Stimulated activated CD8-positive, alpha-beta memory T cell treated with anti-CD3 and anti-CD28 coated beads, Interleukin-15, amount 100 ng/mL, for 24 hours (primary cell): ENCODE measurements at places on chromosomes 16 and 17.

DNA sequence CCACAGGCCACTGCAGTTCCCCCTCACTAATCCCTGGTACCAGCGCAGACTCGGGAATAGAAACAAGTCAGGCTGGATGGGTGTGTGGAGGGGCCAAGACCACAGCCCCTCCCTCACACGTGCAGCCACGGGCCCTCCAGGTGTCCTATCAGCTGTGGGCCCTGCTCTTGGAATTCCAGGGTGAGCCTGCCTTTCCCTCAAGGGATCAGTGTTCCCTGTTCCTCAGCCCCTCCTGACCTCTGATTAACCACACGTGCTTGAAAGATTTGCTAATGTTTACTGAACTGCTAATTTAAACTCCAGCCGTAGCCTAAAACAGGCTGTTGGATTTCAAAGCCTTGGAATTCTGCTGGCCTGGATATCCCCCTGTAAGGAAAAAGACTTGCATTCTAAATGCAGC is 146.4 kb downstream of the SOCS1 start:
- no peak for DNase-seq

DNA sequence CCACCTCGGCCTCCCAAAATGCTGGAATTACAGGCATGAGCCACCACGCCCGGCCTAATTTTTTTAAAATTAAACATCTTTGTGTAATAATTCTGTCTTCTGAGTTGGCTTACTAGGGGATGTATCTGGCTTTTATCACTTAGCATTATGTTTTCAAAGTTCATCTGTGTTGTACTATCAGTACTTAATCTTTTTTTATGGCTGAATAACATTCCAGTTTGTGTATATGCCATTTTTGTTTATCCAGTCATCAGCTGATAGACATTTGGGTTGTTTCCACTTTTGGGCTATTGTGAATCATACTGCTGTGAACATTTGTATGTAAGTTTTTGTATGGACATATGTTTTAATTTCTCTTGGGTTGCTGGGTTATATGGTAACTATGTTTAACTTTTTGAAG is 69.0 kb downstream of the CHD9 start:
- DNase-seq, result no peak

DNA sequence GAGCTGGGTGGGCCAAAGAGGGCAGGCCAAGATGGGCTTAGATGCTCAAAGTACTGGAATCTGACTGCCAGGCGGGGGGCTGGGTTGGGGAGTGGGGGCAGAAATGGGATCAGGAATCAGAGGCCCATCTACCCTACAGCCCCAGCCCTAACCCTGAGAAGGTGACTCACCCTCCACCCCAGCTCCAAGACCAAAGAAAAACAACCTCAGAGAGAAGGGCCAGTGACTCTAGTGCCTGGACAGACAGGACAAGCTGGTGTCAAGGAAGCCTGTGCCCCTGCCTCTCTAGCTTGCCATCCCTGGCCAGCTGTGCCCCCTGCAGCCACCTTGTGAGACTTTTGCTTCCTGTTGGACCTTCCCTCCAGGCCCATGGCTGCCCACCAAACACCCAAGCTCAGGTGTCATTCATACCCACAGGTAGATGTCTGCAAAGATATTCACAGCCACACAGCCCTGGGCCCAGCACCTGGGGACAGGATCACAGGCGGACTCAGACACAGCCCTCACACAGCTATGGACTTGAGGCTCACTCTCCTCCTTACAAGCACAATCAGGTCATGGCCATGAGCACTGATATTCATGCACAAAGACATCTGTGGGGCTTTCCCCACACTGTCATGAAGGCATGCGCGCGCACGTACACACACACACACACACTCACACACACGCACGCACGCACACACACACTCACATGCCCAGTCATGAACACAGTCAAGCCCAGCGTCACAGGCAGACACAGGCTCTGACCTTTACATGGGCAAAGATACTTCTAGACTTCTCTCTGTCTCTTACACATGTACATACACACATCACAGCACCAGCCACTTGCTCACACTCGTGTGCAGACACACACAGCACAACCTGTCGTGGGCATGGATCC is 2.8 kb downstream of the WNT3 start:
- no peak for DNase-seq

DNA sequence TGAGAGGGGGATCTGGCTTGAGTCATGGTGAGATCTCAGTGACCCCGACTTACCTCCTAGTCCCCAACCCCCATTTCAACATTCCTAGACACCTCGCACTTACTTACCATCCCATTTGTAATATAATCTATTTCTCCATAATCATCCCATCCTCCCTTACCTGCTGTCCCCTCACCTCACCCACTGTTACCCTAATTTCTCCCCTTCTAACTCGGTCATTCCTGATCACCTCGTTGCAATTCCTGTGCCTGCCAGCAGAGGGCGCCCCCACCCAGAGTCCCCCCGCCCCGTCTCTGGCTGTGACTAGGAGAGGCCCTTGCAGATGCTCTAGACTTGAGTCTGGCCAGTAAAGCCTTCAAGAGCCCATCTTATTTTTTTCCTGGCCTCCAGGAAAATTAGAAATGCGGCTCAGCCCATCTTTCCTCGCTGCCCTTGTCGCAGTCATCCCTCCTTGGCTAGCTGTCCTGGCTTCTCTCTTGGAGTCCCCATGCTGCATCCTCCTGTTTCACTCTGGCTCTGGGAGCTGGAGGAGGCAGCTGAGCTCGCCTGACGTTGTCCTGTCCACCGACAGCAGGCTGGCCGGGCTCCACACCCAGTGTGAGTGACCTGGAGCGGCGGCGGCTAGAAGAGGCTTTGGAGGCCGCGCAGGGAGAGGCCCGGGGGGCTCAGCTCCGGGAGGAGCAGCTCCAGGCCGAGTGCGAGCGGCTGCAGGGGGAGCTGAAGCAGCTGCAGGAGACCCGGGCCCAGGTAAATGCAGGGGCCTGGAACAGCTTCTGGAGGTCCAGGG is 5.0 kb downstream of the TBKBP1 start:
- peak; percentile 87 for DNase-seq

GRCh38 chr17:75096082-75096625 is 8.4 kb downstream of the SLC16A5 start:
- no peak for DNase-seq

GRCh38 chr16:50712560-50712898 is 19.1 kb downstream of the NOD2 start:
- no peak for DNase-seq

DNA sequence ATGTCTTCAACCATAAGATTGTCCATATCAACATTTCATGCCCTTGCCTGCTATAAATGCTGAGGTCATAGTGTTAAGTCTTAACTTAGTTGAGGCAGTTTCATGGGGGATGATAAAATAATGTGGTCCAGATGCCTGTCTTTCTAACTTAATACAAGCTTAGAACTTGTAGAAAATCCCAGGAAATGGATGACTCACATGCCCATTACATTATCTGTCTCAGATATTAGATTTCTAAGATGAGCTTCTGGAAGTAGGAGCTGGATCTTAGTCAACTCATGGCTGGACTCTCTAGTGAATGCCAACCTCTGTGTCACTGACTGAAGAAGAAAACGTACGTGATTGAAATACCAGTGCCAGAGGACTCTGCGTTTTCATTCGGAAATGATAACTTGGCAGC is 797.5 kb upstream of the EEF2KMT start:
- no peak for DNase-seq

DNA sequence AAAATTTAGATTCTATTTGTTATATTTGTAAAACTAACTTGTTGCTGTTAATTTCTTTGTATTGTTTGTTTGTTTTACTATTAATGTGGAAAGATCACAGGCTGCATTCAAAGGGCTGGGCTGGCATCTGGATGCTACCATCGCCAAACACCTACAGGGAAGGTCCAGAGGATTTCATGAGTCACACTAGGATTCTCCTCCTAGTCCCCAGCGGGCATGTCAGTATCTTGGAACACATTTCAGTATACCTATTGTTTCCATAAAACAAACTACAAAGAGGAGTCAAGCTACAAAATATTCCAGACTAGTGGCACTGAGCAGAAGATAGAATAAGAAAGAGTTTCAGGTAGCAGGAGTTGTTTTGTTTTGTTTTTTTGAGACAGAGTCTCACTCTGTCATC is 55.3 kb downstream of the NOG start:
- DNase-seq, result no peak

- DNase-seq, result no peak
Measured at GRCh38 chr17:74994440-74994839, 7.0 kb downstream of the CDR2L start.

GRCh38 chr17:72219137-72219823 is 98.5 kb downstream of the SOX9 start:
- DNase-seq, result no peak

GRCh38 chr17:20066253-20066652 is 57.1 kb downstream of the SPECC1 start:
- no peak for DNase-seq

DNA sequence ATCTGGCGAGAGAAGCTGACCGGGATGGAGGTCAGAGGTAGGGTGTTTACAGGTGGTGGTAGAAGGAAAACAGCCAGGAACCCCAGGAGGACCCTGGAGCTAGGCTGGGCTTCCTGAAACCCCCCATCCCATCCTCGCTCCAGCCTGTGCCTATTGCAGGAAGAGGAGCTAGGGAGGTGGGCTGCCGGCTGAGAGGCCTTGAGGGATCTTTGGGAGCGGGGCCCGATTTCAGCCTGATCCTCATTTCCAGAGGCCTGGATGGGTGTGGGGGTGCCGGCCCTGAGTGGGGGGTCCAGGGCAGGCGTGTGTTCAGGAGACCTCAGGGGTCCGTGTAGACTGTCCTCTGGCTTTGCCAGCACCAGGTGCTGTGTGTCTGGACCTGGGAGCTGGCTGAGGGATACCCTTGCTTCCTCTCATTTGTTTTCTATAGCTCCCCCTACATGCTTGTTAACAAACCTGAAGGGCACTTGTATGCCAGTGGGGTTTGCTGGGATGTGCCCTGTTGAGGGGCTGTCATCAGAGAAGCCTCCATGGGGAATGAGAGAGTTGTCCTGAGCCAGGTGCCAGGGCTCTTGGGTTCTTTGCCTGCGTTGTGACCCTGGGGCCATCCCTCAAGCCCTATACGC is 18.9 kb upstream of the RAP1GAP2 start:
- no peak for DNase-seq

- DNase-seq, result no peak
Measured at GRCh38 chr16:88969361-88969831, 7.6 kb downstream of the CBFA2T3 start.

DNA sequence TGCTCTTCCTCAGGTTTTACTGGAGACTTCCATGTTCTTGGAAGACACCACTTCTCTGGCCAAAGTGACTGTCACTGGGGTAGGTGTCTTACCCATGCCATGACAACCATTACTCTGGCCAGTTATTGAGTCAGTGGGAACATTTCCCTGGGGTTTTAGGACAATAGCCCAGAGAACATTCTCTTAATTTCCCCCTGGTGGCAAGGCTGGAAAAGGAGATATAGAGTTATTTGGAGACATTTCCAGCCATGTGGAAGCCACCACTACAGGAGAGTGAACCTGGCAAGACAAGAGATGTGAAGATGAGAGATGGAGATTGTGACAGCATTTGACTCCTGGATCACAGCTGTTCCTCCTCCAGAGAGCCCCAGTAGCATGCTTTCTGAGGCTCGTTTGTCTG is 106.2 kb downstream of the CDK5R1 start:
- DNase-seq, result no peak

DNA sequence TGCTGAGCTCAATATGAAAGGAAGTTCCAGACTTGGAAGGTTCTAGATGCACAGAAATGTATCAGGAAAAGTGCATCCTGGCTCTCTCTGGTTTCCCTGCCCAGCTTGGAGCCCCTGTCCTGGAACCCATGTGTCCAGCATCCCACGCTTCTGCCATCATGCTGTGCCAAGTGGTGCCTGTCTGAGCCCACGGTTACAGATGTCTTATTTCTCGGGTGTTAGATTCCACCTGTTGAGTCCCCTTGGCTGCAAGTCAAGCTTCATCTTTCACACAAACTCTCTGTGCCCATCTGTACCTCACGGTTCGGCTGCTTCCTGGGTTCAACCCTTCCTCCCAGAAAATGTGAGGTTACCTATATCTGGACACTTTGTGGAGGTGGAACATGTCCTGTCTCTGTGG is 22.5 kb downstream of the OR1D5 start:
- DNase-seq, result no peak

DNA sequence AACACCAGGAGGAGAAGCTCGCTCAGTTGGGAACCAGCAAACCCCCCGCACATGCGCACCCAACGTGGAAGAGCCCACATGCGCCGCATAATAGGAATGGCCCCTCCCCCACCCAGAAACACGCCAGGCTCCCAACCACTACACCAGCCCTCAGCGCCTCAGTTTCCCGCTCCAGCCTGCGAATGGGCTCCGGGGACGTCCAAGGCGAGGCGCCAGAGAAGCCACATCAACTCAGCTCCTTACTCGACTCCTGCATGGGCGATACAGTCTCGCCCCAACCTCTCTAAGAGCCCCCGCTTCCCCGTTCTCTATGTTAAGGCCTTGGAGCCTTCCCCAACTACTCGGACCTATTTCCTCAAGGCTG is 504 bp downstream of the SRSF1 start:
- DNase-seq, result peak; percentile 50

GRCh38 chr16:62872339-62872738 is 836.1 kb upstream of the CDH8 start:
- no peak for DNase-seq

DNA sequence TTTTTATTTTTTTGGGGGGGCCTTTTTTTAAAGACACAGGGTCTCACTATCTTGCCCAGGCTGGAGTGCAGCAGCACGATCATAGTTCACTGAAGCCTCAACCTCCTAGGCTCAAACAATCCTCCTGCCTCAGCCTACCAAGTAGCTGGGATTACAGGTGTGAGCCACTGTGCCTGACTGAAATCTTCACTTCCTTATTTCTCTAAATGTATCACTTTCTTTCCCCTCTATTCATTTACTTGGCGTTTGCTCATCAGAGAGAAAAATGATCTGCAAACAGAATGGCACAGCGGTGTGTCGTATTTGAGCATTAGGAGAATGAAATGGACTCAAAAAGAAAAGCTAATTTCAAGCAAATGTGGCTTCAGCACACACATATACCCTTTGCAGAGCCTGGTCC is 44.3 kb upstream of the CDH5 start:
- DNase-seq, result no peak

DNA sequence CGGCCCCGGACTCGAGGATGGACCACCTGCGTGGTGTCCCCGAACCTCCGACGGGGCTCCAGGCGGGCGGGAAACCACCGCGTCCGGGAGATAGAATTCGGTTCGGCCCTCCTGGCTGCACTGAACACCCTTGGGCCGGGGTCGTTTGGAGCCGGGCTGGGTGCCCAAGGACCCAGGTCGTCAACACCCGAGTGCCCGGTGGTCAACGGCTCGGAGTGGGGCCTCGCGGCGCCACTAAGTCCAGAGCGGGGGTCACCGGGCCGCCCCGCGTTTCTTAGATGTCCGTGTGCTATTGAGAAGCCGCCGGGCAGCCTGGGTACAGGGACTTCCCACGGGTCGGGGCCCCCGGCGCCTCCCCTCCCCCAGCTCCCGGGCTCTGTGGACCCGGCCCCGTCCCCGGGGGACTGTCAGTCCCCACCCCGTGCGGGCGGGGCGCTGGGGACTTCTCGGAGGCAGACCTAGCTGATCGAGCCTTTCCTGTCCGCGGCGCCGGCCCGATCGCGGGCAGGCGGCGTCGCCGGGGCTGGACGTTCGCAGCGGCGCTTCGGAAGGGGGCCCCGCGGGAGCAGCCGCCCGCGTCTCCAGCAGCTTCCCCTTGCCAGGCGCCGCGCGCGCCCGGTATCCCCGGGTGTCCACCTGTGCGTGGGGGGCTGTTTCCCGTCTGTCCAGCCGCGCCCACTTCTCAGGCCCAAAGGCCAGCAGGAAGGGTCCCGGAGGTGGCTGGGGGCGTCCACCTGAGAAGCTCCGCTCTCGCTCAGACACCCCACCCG is 655 bp upstream of the NPTX1 start:
- DNase-seq, result no peak
